NCI-H1694 (cell line): ENCODE measurements at places on chromosomes 7 and 10.

DNA sequence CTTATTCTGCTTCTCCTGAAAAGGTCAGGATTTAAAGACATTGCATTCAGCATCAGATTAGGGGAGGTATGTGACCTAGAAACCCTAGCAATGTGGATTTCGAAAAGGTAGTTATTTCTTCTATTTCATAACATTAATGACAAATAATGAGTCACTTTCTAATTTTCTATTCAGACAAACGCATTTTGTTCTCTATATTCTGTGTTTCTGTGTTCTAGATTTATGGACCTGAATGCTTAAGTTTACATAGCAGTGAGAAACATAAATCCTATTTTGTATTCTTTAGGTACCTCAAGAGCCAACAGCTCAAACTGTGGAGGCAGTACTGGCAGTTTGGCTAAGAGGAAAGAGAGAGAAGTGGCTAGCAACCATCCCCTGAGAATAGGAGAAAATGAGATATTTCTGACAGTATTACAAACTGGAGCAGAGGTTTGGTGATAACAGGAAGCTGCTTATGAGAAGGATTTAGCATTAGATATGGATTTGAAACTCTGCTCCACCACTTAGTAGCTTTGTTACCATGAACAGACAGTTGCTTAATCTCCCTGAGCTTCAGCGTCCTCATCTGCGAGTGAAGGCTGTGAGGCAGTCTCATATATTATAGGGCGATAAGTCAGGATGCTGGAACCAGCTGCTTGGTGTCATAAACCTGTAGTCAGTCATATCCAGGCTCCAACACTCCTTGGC lies 28.2 kb downstream of the CDK14 start:
- DNase-seq = no peak

- DNase-seq = no peak
Measured at GRCh38 chr10:123945325-123945920, 53.8 kb upstream of the CPXM2 start.

GRCh38 chr7:231030-231857 lies 38.9 kb downstream of the FAM20C start:
- no peak for DNase-seq

- DNase-seq = no peak
Measured at GRCh38 chr10:131435760-131436457, 124.4 kb upstream of the TCERG1L start.

- DNase-seq = peak; percentile 74
Measured at GRCh38 chr7:28813243-28813962, 144.7 kb downstream of the TRIL start.
